Esophagus squamous epithelium (tissue), 5 donors: ENCODE measurements at places on chromosomes 5 and 9. TPM values are rescaled to one million over a fixed set of nuclear protein-coding genes. Genes with fewer than 3 reads are reported as not detected.

- H3K36me3 ChIP-seq = no peaks in the 10 kb centered on the region
- H3K27ac ChIP-seq = no peak overlapping the region
- no peak for DNase-seq
- no peaks in the 10 kb centered on the region for H3K4me1 ChIP-seq
- H3K27me3 ChIP-seq = no peaks in the 10 kb centered on the region
Observed at GRCh38 chr5:164636456-164636855, 1131.0 kb downstream of the MAT2B start.

DNA sequence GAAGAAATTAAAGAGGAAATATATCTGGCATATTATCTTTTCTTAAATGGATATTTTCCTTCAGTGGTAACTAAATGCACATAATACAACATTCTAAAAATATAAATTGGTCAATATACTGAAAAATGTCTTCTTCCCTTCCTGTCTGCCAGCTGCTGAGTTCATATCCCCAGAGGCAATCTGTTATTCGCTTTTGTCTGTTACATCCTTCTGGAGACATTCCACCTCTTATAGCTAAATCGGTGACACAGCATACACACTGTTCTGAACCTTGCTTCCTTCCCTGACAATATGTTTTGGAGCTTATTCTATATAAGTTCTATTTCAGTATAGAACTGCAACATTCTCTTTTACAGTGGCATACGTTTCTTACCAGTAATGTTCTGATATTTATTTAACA, 147.8 kb downstream of the TENT4A start:
- H3K4me3 ChIP-seq = no peak overlapping the region
- no peak overlapping the region for H3K27ac ChIP-seq
- DNase-seq = no peak

- H3K27me3 ChIP-seq = no peaks in the 10 kb centered on the region
- H3K27ac ChIP-seq = no peak overlapping the region
- H3K4me3 ChIP-seq = no peak overlapping the region
- H3K4me1 ChIP-seq = no peaks in the 10 kb centered on the region
- DNase-seq = no peak
- no peaks in the 10 kb centered on the region for H3K36me3 ChIP-seq
Observed at GRCh38 chr5:123007754-123008153, 28.8 kb downstream of the PPIC start.

GRCh38 chr9:101562966-101563365, 29.3 kb downstream of the RNF20 start:
- no peaks in the 10 kb centered on the region for H3K4me1 ChIP-seq
- H3K4me3 ChIP-seq = no peak overlapping the region
- H3K36me3 ChIP-seq = peaks cover 4% of the 10 kb centered on the region
- DNase-seq = no peak
- no peaks in the 10 kb centered on the region for H3K27me3 ChIP-seq

- no peak for DNase-seq
- no peaks in the 10 kb centered on the region for H3K4me1 ChIP-seq
- no peaks in the 10 kb centered on the region for H3K27me3 ChIP-seq
- no peaks in the 10 kb centered on the region for H3K36me3 ChIP-seq
Observed at GRCh38 chr5:33229216-33229615, 211.5 kb upstream of the TARS1 start.

- DNase-seq = no peak
- no peaks in the 10 kb centered on the region for H3K36me3 ChIP-seq
- no peak overlapping the region for H3K27ac ChIP-seq
- H3K27me3 ChIP-seq = peaks cover 58% of the 10 kb centered on the region
Observed at GRCh38 chr5:173278641-173279040, 43.6 kb upstream of the NKX2-5 start.

DNA sequence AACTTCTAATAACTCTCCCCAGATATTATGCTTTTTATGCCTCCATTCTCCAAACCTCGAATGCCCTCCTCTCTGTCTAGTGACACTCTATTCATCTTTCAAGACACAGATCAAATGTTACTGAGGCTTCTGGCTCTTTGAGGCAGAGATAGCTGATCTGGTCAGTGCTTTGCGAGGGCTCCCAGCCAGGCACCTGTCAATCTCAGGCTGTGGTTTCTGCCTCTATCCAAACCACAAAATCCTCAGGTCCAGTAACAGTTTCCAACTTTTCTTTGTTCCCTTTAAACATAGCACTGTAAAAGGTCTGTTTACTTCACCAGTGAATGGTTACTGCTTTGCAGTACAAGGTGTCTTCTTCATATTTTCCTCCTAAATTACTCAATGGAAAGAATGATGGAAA, 11.5 kb upstream of the STK32A start:
- H3K4me3 ChIP-seq = no peak overlapping the region
- H3K27ac ChIP-seq = no peak overlapping the region
- no peaks in the 10 kb centered on the region for H3K36me3 ChIP-seq
- H3K27me3 ChIP-seq = no peaks in the 10 kb centered on the region

- H3K4me3 ChIP-seq = no peak overlapping the region
- H3K36me3 ChIP-seq = no peaks in the 10 kb centered on the region
- H3K27ac ChIP-seq = no peak overlapping the region
- H3K4me1 ChIP-seq = peaks cover 6% of the 10 kb centered on the region
- DNase-seq = no peak
Observed at GRCh38 chr5:175751369-175751768, 93.5 kb downstream of the HRH2 start.

Gene ZNF169
- 1.00 TPM for total RNA-seq

Gene C5orf52
- not detected for total RNA-seq

Gene EQTN
- total RNA-seq = not detected
